ENCODE measurements at places on chromosomes 2 and 18. TPM values are rescaled to one million over a fixed set of nuclear protein-coding genes. Genes with fewer than 3 reads are reported as not detected.

DNA sequence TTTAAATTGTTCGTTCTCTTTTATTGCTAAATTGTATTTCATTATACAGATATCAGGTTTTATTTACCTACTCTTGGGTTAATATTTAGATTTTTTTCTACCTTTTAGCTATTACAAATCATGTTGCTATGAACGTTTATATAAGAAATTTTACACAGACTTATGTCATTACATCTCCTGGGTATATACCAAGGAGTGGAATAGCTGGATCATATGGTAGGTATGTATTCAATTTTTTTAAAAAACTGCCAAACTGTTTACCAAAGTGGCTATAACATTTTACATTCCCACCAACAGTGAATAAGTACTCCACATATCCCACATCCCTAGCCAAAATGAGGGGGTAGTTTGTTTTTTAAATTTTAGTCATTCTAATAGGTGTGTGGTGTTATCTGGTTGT lies 32.3 kb upstream of the BAZ2B start:
- no peak for DNase-seq

DNA sequence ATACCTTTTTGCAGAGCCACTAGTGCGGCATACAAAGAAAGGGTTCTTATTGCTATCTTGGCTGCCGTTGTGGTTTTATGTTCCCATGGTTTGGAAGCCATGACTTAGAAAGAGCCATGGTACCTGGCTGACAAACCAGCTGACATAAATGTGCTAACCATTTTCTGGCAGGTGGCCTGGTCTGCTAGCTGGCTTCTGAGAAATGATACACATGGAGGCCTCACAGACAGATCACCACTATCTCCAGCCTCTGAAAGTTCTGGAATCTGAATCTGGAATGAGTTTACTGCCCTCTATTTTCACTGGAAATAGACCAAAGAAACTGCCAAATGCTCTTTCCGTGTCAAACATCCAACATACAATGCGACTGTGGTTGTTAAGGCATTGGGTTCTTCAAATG lies 123.7 kb downstream of the QPCT start:
- DNase-seq, result no peak

- no peak for DNase-seq
Observed at GRCh38 chr2:12343141-12343540, 373.6 kb upstream of the TRIB2 start.

DNA sequence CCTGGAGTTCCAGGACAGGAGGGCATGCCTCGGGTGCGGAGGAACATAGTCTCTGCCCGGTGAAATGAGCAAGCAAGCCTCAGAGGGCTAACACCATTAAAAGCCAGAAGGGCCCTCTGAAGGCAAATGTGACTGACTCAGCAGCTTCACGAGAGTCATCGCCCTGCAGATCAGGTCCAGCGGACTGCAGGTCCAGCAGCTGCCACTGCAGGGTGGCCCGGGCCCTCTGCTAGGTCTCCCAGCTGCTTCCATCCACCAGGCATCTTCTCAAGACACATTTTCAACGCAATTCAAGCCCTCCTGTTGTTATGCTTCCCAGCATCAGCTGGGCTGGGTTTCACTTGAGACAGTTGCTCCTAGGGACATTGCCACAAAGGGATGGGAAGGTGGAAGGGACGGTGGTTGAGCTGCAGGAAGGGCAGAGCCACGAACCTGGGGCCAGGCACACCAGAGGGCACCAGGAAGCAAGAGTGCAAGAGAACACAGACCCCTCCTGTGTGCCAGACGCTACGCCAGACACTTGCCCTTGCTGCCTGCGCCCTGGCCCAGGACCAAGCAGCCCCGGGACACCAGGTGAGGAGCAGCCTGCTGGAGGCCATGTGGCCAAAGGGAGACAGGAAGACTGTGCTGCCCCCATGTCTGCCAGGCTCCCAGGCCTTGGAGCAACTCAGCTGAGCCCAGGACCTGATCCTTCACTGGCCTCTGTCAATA lies 173.0 kb downstream of the HDAC4 start:
- no peak for DNase-seq

DNA sequence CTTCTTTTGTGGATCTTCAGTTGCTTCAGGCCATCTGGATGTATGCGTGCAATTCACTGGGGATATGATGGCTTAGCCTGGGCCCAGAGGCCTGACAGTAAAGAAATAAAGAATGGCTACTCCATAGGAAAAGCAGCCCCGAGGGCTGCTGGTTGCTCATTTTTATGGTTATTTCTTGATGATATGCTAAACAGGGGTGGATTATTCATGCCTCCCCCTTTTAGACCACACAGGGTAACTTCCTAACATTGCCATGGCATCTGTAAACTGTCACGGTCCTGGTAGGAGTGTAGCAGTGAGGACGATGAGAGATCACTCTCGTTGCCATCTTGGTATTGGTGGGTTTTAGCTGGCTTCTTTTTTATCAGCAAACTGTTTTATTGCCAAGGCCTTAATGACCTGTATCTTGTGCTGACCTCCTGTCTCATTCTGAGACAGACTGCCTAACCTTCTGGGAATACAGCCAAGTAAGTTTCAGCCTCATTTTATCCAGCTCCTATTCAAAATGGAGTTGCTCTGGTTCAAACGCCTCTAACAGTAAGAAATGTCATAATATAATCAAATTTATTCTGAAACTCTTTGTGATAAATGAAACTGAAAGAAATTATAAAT lies 60.5 kb downstream of the DSEL start:
- no peak for DNase-seq

- no peak for DNase-seq
Observed at GRCh38 chr2:173079141-173079540, 3.5 kb downstream of the MAP3K20 start.

The POTEE gene
- 55.7 TPM for total RNA-seq

The GATA6 gene
- total RNA-seq, result 49.0 TPM

The ABCG5 gene
- not detected for total RNA-seq

The RBM45 gene
- 19.0 TPM for total RNA-seq

The EGR4 gene
- total RNA-seq, result 11.4 TPM

Data from prostate gland (tissue), 2 donors.